ENCODE measurements at places on chromosomes 1 and 21.

DNA sequence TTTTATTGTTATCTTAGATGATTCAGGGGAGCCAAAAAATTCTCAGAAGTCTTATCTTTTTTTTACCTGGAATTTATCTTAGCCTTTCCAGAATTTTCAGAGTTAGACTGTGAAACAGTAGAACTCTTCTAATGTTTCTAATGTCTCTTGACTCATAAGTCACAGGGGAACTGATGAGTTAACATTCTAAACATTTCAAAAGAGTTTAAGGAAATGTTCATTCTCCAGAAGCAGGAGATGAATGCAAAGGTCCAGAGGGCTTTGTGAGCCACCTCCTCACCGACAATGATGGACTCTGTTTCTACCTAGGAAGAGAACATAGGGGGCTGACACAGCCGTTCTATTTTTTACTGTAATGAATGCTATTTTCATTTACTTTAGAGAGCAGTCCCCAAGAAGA, 157.5 kb downstream of the BRINP2 start:
- DNase-seq = no peak

GRCh38 chr21:38538353-38538752, 40.1 kb upstream of the ERG start:
- no peak for DNase-seq

DNA sequence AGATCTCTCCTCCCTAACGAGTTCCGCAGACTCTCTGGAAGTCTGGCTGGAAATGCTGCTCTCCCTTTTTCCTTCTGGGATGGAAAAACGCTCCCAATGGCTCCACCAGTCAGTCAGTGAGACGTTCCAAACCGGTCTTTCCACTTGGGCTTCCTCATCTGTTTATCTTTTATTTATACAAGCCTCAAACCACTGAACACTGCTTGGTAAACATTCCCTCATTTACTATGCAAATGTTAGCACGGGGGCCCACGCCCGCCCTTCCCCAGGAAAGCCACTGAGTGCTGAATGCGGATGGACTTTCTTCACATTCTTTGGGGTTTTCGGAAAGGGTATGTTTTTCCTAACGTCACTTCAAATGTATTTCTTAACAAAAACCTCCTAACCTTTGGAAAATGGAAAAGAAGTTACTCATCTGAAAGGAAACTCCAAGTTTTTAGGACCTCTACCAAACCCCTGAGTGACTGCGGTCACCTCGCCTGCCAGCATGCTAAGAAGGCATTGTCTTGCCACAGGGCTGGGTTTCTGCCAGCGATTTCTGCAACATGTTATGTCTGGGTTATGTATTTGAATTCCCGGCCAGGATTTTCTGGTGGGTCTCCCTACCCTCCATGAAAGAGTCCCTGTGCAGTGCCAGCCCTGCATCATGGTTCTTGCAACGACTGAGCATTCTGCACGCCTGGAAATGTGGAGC, 14.0 kb upstream of the UMODL1 start:
- no peak for DNase-seq

DNA sequence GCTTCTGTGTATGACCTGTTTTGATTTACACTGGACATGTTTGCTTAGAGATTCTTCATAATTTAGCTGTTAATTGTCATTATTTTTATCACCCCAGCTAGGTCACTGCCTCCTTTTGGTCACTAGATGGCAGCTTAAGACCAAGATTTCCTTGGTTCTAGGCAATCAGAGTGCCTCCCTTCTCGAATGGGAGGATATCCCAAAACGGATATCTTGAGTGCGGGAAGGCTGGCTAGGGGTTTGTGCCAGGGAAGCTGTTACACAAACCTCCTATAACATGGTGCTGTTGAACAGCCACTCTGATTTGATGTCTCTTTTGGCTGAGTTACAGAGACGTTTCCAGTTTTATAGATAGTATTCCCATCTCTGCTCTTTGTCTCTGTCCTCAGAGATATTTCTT, 283.5 kb downstream of the S1PR1 start:
- DNase-seq = no peak

- no peak for DNase-seq
These were observed 28.7 kb upstream of the RD3 start for GRCh38 chr1:211520641-211521040.

DNA sequence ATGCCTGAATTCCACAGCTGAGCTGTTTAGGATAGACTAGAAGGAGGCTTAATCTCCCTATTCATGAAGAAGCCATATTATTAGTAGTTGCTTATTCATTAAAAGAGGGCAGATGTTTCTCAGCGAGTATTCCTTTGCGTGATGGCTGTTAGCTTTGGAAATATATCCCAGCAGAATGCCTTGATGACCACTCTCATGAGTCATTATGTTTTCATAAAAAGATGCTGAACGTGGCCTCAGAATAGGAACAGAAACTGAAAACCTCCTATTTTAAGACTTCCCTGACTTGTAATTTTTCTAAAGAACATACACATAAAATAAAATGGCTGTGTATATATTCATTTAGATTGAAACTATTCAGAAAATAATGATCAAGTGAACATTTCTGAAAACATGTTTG, 9.6 kb upstream of the PLA2G4A start:
- DNase-seq = no peak

- no peak for DNase-seq
These were observed 81.1 kb downstream of the NR5A2 start for GRCh38 chr1:200108659-200109058.

GRCh38 chr1:87226341-87226760, 102.3 kb upstream of the LMO4 start:
- peak; percentile 71 for DNase-seq

GRCh38 chr1:178743801-178744200, 18.8 kb downstream of the RALGPS2 start:
- no peak for DNase-seq

- DNase-seq = no peak
These were observed 316.7 kb downstream of the BRINP2 start for GRCh38 chr1:177487481-177487880.

- DNase-seq = no peak
These were observed 112.9 kb downstream of the FCRL5 start for GRCh38 chr1:157439302-157439954.

DNA sequence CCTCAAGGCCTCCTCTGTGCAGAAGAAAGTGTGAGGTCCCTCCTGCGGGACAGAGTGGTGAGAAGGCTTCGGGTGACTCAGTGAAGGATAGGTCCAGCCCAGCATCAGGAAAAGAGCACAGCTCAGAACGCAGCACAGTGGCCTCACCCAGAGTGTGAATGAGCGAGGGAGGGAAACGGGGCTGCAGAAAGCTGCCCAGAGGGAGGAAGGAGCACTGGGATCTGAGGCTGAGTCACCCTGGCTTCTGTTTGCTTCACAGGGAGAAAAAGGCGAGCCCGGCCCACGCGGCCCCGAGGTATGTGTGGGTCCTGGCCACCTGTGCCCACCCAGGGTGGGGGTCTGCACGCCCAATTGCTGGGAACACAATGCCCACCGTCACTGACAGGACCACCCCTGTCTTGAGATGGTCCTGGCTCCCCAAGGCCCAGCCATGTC, 24.3 kb downstream of the COL6A2 start:
- no peak for DNase-seq

- DNase-seq = peak; percentile 72
These were observed 214.6 kb downstream of the TRABD2B start for GRCh38 chr1:47782414-47783166.

GRCh38 chr1:47174656-47175020, 15.2 kb downstream of the PDZK1IP1 start:
- DNase-seq = no peak

GRCh38 chr1:224621813-224622682, 5.9 kb downstream of the CNIH3 start:
- no peak for DNase-seq

GRCh38 chr1:32966900-32967299, 2.3 kb upstream of the RNF19B start:
- no peak for DNase-seq

DNA sequence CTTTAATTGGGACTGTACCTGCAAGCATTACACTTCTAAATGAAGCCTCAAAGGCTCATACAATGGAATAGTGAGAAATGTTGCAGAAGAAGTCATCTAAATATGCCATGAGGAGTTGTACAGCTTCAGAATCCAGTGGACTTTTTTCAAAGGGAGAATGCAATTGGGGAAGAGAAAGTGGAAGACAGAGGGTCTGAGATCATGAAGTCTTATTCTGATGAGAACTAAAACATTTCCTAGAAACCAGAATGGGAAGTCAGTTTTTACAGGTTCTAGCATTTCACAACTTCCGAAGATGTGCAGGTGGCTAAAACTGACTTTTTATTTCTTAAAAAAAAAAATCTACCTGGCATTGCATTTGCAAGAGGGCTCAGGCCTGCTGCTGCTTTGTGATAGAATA, 424.4 kb upstream of the RUNX1 start:
- DNase-seq = no peak

DNA sequence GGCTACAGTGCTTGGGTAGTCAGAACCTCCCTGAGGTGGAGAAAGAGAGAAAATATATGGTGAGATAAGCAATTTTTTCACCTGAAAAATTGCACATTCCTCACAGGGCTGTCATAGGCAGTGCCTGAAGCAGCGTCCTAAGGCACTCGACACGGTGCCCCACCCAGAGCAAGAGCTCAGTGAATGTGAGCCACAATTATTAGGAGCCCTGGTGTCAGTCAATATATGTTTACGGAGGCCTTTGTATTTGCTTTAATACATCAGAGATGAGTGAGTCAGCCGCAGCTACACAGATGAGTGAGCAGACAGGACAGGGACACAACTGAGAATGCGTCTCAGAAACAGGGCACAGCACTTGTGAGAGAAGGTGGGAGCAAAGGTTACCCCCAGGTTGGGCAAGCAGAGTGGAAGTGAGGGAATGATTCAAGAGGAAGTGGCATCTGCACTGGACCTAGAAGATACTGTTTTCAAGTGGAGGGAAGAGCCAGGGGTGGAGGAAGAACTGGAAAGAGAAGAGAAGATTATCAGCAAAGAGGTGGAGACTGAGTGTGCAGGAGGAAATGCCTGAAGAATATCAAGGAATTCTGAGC, 5.2 kb upstream of the PIGC start:
- DNase-seq = no peak

DNA sequence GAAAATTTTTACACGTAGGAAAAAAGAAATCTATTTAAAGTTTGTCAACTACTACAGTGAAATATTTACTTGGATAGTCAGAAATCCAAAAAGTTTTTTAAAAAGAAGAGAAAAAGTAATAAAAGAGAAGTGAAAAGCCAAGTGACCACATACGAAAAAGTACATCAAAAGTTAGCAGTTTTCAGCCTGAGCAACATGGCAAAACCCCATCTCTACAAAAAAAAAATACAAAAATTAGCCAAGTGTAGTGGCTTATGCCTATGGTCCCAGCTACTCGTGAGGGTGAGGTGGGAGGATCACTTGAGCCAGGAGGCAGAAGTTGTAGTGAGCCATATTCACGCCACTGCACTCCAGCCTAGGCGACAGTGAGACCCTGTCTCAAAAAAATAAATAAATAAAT, 5.2 kb upstream of the MR1 start:
- DNase-seq = no peak

GRCh38 chr1:17239420-17239819, 9.5 kb upstream of the PADI3 start:
- no peak for DNase-seq

GRCh38 chr1:162881590-162881989, 20.6 kb upstream of the CCDC190 start:
- no peak for DNase-seq

- DNase-seq = no peak
These were observed 18.5 kb downstream of the CHAF1B start for GRCh38 chr21:36403713-36404112.

DNA sequence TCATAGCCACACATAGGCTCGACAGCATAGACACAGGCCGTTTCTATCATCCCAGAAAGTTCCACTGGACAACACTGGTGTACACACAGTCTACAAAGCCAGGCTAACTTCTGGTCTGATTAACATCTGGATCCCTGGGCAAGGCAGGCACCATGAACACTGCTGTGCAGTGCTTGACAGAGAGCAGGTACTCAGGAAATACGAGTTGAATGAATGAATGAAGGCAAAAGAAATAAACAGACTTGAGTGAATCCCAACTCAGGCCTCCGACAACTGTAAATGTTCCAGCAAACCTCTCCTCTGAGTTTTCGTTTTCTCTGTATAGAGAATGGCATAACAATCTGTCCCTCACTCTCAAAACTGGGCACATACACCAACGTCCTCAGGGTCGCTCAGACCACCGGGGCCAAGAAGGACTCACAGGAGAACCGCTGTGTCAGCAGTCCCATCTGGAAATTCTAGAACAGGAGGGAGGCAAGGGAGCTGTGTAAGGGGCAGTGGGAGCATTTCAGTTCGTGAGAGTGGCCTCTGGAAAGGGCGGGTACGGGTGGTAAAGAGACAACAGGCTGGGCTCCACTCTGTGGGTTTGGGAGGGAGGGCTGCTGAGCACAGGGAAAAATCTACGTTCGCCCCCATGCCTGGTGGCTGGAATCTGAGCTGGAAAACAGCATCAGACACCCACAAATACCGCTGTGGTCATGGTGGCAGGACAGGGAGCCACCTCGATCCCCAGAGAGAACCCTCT, 15.1 kb upstream of the ECE1 start:
- DNase-seq = no peak

DNA sequence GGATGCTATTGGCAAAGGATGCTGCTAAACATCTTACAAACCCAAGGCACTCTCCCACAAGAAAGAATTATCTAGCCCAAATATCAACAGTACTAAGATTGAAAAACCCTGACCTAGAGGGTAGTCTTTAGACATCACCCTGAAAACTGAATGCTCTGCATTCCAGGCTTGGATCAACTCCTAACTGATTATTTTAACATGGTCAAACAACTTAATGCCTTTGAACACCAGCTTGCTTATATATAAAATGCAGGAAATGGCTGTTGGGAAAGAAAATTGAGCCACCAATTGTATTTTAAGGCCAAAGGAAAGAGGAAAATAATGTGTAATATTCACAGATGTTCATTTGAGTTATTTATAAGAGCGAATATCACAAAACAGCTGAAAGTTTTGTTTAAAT, 72.2 kb upstream of the C1orf87 start:
- DNase-seq = no peak

DNA sequence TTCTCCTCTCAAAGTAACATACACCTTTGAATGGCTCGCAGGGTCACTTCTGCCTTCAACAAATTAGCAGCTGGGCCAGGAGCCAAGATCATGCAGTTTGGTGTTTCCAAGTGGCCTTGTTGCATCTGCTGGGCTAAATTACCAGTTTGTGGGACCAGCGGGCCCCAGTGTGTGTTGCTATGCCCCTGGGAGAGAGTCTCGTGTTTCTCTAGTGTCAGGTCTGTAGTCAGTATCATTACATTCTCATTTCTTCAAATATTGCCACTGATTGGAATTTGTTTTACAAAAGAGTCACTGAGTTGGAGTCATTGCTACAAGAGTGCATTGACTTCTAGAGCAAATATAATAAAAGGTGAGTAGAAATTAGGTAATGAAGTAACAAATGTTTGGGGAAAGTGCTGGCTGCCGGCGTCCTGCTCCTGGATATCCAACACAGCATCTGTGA, 35.5 kb downstream of the RHOU start:
- DNase-seq = no peak

DNA sequence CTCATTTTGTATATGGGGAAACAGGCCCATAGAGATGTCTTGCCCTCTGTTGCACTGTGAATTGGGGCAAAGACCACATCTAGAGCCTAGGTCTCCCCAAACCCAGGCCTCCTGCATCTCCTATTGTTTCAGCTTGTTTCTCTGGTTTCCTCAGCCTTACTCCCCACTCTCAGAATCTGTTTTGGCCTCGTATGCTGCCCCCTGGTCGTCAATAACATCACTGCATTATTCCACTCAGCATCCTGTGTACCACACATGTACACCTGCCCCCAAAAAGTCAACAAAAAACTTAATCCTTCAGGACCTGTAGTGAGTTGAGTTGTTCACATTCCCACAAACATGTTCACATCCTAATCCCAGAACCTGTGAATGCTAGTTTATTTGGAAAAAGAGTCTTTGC, 184.8 kb downstream of the BRINP2 start:
- DNase-seq = no peak

- DNase-seq = no peak
These were observed 24.5 kb upstream of the POU2F1 start for GRCh38 chr1:167196166-167196565.
